ENCODE measurements at places on chromosomes 16 and 17.

GRCh38 chr17:48207776-48208544, 100.4 kb downstream of the SNX11 start:
- no peak for DNase-seq

DNA sequence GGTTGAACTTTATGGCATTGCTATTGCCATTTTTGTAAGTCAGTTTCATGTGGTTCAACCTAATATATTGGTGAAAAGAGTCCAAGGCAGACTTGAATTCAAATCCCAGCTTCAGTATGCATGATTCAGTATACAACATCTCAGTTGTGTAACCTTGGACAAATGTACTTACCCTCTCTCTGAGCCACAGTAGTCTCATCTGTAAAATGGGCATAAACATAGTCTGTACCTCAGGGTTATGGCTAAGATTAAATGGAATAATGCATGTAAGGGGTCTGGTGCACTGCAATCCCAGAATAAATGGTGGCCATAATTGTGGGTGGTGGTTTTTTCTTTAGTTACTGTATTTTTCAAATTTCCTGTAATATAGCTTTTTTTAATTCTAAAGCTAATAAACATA, 4.7 kb upstream of the ADAP2 start:
- DNase-seq: no peak

DNA sequence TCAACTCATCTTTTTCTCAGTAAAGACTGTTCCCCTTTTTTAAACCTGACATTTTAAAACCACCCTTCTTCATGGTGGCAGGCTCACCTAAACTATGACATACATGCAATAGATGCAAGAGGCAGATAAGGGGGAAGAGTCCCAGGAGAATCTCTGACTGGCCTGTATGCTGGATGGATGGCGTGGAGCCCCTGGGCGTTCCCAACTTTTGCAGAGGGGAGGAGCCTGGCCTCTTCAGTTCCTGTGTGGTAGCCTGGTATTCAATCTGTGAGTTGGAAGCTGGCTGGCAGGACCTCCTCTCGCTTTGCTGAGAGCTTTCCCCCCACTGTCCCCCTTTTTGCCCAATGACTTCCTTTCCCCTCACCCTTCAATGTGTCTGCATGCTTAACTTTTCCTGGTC, 217.6 kb upstream of the CA10 start:
- DNase-seq: no peak

DNA sequence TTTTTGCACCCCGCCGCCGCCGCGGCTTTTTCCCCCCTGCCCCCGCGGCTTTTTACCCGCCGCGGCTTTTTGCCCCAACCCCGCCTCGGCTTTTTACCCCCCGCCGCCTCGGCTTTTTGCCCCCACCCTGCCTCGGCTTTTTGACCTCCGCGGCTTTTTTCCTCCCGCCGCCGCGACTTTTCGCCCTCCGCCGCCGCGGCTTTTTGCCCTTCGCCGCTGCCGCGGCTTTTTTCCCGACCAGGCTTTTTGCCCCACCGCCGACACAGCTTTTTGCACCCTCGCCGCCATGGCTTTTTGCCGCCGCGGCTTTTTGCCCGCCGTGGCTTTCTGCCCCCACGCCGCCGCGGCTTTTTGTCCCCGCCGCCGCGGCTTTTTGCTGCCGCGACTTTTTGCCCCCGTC, 137.0 kb upstream of the TP53TG3D start:
- DNase-seq: no peak

- peak; percentile 52 for DNase-seq
Observed at GRCh38 chr16:57084257-57084770, 8.1 kb upstream of the CPNE2 start.

- DNase-seq: no peak
Observed at GRCh38 chr17:68238871-68239253, 9.0 kb upstream of the AMZ2 start.

GRCh38 chr17:5467416-5467815, 1.4 kb downstream of the DHX33 start:
- no peak for DNase-seq

- DNase-seq: no peak
Observed at GRCh38 chr16:85901773-85902365, 2.9 kb downstream of the IRF8 start.

- DNase-seq: no peak
Observed at GRCh38 chr17:33811004-33811760, 443.9 kb upstream of the CCL2 start.

- DNase-seq: no peak
Observed at GRCh38 chr17:72942579-72942978, 149.9 kb downstream of the SLC39A11 start.

DNA sequence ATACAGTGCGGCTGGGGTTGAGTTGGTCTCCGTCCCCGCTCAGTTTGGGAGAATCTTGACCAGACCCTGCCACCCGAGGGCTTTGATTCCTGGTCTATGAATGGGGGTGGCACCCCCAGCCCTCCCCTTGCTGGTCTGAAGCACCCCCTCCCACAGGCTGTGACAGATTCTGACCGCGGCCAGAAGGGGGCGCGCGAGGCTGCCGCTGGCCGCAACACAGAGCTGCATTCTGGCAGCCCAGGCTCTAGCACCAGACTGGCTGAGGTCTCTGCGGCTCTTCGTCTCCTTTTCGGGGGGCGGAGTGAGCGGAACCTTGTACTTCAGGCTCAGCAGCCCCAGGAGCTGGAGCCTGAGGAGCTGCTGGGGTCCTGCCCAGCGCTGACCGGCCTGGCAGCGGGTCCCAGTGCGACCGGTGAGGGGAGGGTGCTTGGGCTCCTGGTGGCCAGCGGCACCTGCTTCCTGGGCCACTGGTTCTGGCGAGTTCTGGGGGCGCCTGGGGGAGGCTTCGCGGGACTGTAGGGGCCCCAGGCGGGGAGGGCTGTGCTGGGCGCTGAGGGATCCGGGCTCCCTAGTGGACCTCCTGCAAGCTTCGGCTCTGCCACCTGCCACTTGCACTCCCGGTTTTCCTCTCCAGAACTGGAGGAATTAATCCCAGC, 1011.6 kb downstream of the KCNJ18 start:
- DNase-seq: no peak

- DNase-seq: no peak
Observed at GRCh38 chr17:70104791-70105523, 29.9 kb downstream of the KCNJ16 start.

- no peak for DNase-seq
Observed at GRCh38 chr17:74543406-74543805, 2.5 kb downstream of the CD300C start.

- no peak for DNase-seq
Observed at GRCh38 chr16:70294385-70295025, 4.5 kb upstream of the DDX19B start.

GRCh38 chr16:85658504-85659326, 30.0 kb downstream of the GINS2 start:
- no peak for DNase-seq

DNA sequence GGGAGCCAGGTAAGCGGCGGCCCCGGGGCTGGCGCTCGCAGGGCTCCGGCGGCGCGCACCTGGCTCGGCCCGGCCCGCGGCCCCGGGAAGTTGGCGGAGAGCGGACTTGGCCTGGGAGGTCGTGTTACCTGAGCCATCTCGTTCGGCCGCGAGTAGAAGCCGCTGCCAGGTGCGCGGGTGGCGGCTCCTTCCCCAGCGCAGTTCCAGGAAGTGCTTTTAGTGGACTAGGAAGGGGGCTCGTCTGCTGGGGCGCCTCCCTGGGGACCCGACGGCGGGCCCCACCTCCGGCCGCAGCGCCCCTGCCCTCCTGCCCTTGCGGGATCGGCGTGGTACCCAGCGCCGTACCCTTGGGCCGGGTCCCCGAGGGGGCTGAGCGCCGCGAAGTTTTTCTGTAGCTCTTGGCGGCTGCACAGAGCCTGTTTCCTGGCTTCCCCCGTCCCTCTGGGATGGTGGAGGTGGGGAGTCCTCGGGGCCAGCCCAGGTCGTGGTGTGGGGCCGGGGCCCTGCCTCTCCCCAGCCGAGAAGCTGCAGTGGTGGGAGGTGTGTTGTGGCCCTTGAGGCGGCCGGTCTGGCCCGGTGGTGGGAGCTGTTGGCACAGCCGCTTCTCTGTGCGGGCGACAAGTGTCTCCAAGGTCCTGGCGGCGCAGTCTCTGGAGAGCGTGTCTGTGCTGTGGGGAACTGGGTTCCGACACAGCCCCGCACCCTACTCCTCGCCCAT, 96.9 kb downstream of the RAB11FIP4 start:
- DNase-seq: no peak

DNA sequence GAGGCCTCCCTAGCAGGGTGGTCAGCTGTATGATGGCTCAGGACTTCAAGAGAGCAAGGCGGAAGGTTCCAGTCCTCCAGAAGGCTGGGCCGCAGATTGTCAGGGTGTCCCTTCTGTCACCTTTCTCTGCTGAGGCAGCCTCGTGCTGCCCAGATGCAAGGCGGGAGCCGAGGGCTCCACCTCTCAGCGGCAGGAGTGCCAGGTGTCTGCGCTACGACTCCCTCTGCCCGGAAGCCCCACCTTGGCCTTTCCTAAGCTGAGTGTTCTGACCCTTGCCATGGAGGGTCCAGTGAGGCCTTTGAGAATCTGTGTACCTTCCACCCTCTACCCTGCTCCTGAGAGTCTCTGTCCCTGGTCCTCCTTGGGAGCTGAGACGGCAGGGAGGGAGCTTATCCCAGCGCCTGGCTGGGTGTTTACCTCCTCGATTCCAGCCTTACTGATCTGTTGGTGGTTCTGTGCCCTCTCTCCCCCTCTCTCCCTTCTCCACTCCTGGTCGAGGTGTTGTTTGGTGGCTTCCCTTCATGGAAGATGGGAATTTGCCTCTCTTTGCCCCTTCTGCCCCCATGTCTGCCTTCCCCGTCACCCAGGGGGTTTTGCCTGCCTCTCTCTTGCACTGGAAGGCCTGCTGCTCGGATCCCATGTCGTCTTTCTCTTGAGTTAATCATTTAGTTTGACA, 2.2 kb upstream of the ZNF750 start:
- no peak for DNase-seq

DNA sequence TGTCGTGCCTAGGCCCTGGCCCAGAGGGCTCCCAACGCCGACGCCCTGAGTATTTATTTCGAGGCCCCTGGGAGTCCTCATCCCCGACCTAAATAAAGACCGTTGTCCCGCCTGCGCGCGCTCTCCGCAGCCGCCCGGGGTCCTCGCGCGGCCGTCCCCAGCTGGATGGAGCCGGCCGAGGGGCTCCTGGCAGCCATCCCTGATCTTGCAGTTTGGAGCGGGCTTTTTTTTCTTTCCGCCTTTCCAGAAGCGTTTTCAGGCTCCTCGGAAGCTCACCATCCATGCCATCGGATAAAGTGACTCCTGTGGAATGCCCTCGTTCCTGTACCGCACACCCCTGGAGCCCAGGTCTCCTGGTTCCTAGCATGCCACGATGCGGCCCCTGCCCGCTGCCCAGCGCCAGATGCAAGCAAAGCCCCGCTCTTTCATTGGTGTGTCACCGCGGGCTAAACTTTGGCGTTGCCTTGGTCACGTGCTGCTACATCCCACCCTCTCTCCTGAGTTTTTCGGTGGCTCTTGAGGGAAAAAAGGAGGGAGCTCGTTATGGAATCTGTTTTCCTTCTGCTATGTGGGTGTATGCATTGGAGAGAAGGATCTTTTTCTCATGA, 716 bp downstream of the TMEM94 start:
- DNase-seq: no peak

DNA sequence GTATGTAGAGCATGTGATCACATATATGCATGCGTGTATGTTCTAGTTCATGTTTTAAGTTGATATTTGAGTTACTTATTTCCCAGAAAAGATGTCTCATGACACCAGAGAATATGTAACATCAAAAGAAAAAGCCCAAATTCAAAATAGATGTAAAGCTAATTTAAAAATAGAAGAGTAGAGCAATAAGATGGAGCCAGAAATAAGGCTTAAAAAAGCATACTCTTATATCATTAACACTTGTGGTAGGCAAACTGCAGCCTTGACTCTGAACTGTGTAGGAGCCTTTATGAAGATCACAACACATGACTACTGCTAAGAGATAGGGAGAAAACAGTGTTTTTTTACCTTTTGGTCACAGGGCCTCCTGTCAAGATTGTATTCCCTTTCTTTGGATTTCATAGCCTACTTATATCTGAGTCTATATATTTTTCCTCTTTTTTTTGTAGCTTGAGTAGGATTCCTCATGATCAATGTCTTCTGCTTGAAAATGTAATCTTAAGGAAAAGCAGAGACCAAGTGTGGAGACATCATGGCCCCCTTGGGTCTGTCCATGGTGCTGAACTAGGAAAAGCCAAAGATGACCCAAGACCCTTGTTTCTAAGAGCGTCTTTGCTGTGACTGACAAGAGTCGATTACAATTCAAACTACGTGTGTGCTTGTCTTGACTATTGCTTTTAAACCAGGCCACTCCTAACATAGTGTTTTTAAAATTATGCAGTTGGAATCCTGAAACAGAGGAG, 390.4 kb downstream of the SHISA9 start:
- no peak for DNase-seq

DNA sequence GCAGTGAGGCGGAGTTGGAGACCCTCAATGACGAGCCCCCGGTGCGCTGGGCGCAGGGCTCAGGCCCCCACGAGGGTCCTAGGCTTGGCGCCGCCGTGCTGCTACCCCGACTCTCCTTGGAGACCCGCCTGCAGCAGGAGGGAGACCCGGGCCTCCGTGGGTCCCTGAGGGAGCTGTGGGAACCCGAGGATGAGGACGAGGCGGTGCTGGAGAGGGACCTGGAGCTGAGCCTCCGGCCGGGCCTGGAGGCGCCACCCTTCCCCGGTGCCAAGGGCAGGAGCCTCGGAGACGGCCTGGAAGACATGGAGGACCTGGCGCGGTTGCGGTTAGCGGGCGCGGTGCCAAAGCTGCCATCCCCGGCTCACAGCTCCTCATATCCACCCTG, 2.3 kb downstream of the MYO15B start:
- no peak for DNase-seq

GRCh38 chr16:4517812-4518680, 20.5 kb downstream of the CDIP1 start:
- no peak for DNase-seq

DNA sequence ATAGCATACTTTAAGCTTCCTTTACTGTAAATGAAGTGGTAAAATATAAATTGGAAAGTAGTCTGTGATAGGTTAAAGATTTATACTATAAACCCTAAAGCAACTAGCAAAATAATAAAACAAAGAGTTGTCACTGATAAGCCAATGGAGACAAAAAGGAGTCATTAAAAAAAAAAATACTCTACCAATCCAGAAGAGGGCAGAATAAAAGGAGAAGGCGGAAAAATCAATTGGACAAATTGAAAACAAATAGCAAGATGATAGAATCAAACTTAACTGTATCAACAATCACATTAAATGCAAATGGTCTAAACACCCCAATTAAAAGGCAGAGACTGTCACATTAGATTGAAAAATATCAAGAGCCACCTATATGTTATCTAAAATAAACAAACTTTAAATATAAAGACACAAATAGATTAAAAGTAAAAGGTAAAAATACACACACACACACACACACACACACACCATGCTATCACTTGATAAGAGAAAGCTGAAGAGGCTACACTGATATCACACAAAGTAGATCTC, 71.8 kb downstream of the CACNG1 start:
- DNase-seq: no peak
